Tongue (tissue), 3 donors: ENCODE measurements at places on chromosomes 3 and 15.

GRCh38 chr3:182226995-182227394 lies 515.3 kb downstream of the SOX2 start:
- no peak for DNase-seq

- no peak for DNase-seq
Measured at GRCh38 chr15:99399061-99399460, 147.8 kb downstream of the LRRC28 start.

DNA sequence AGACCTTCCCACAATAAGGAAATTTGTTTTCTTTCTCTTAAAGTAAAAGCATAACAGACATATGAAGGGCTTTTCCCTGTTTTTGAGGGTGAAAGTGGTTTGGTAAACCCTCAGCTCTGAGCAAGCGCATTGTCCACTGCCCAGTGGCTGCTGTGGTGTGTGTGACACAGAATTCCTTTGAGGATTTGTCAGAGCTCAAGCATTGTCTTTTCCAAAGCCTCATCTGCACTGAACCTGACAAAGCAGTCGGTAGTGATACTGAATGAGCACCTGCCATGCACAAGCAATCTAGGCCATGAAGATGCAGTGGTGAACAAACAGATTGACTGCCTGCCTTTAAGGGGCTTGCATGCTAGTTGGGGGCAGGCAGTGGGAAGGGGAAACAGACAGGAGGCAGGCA lies 128.3 kb downstream of the PLCL2 start:
- no peak for DNase-seq

DNA sequence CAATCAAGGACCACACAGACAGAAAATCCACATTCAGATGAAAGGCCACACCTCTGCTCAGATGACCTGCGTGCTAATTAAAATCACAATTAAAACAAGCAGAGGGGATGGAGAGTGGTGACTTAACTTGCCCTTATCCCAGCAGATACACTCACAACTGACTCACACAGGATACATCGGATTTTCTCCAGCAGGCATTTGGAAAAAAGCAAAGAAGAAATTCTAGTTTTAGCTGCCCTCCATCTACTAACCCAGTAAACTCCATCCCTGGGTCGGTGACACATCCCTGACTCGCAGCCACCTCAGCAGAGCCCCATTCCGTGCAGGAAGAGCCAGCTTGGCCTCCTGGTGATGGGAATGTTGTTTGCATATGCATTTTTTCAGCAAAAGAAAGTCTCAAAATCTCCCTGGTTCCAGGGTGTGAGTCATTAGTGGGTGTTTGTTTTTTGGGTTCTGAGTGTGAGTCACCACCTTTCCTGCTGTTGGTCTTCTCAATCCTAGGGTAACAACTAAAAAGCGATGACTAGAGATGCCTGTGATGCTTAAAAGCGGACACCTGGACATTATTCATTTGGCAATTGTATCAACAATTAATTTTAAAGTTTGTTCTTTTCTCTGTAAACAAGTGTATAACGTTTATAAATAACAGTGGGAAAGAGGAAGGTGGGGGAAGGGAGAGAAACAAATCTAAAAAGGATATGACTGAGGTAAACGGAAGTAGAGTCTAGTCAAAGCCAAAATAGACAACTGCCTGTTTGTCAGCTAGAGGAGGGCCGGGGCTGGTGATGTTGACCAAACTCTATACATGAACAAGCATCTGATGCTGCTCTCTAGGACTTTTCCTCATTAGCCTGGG lies 49.8 kb upstream of the SLC4A7 start:
- no peak for DNase-seq
